ENCODE measurements at places on chromosomes 1 and 21.

DNA sequence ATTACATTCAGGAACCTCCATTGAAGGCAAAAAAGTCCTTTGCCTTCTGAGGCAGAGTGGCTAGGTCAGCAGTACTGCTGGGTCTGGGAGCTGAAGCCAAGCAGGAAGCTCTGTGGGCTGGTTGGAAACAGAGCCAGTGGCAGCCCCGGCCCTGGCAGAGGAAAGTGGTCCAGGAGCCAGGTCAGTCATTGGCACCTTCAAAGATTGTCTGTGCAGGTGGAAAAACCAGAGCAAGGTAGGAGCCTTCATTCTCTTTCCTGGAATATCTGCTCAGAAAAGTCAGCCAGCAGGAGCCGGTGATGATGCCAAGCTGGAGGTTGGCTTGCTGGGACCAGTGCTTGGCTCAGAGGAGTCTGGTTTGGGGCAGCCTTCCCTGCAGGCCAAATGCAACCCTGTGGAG, 12.5 kb upstream of the DISP3 start:
- DNase-seq = peak; percentile 97

GRCh38 chr21:24895885-24896734, 711.2 kb downstream of the MRPL39 start:
- no peak for DNase-seq

DNA sequence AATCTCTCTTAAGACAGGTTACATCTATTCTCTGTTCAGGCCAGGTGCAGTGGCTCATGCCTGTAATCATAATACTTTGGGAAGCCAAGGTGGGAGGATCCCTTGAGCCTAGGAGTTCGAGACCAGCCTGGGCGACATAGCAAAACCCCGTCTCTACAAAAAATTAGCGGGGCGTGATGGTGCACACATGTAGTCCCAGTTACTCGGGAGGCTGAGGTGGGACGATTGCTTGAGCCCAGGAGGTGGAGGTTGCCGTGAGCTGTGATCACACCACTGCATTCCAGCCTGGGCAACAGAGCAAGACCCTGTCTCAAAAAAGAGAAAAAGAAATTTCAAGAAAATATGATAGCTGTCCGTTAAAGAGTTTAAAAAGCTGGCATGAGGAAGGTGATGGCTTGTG, 43.0 kb downstream of the UBE4B start:
- DNase-seq = no peak

GRCh38 chr1:34050709-34051485, 114.1 kb downstream of the CSMD2 start:
- DNase-seq = no peak

- DNase-seq = no peak
Measured at GRCh38 chr1:85798419-85798818, 90.2 kb upstream of the ZNHIT6 start.

All from cerebellar cortex (tissue), 1 donor.